Right renal cortex interstitium (tissue), 3 donors: ENCODE measurements at places on chromosomes 7 and 10. TPM values are rescaled to one million over a fixed set of nuclear protein-coding genes. Genes with fewer than 3 reads are reported as not detected.
A peak's percentile ranks its signal among the peaks of the same experiment; 100 is the strongest.

The ITGB1 gene
- polyA plus RNA-seq, result 642 TPM

DNA sequence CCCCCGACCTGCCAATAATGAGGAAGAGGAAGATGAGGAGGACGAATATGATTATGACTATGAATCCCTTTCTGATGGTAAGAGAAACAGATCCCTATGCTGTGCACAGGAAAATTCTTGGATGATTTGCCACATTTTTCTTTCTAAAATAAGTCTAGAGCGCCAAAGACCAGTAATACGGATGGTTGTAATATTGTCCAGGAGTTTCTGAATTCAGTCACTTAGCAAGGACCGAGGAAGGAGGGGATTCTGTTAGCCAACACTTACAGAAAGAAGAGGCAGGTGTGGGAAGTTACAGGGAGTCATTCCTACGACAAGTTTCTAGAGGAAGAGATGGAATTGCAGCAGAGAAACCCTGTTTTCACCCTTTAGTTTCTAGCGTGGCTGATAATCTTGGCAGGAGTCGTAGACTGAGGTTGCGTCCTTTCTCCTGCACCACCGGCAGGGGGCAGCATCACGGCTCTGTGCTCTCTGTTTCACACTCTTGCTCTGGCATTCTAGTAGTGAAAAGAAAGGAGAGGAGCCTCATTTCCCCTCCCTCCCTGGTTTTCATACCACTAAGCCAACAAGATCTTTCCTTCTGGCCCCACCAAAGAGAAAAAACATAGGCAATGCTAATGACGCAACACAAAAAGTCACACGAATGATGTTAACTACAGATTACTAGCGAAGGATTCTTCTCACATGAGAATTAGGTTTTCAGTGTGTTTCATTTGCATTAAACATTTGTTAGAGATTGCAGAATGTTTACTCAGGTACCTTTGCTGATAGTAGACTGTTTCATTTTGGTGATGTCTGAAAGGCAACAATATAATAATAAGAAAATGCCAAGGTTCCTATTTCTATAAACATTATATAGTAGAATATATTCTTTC, 82.7 kb downstream of the NOC3L start:
- no peak for DNase-seq

DNA sequence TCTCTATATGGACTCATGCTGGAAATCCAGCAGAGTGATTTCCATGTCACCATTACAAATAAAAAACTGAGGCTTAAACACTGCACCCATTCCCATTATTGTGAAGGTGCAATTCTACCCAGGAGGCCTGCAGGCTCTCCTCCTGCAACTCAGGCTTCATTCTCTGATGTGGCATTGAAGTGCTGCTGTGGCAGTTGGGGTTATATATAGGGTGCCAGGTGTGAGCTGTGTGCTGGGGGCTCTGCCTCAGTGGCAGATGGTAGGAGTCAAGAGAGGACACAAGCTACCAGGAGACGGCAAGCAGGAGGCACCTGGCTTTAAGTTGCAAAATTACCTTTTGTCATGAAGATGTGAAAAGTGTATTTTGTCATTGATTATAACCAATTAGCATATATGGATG, 21.3 kb downstream of the ZNF107 start:
- DNase-seq, result no peak

DNA sequence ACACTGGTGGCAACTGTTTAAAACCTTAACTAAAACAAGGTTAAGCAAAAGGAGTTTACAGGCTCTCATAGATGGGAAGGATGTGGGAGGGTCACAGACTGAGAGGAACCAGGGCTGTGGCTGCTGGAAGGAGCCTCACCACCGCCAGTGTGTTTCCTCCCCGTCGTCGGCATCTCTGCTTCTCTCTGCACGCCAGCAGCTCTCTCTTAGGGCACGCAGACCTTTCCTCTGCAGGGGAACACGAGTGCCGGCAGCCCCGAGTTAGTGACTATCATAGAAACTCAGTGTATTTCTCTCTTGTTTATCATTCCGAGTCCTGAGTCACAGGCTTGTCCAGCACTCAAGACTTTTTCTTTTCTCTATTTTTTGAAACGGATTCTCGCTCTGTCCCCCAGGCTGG, 8.1 kb upstream of the SH2D4B start:
- DNase-seq, result no peak

GRCh38 chr7:66737667-66738066, 2.9 kb upstream of the RABGEF1 start:
- DNase-seq, result no peak

DNA sequence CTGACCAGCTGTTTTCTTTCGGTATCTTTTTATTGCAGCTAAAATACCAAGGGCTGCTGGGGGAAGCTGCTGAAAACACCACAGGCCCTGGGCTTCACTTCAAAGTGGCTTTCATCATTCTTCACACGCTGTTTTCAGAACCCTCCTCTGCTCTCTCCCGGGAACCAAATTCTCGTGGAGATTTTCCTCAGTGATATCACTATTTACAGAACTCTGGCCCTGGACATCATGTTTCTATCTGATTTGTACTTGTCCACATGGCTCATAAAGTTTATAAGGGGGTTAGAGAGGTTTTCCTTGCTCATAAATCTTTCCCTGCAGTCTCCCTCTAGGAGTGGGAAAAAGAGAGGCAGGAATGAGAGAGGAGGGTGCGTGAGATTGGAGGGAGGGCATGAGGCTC, 177.4 kb upstream of the NPVF start:
- DNase-seq, result peak; percentile 89

The HNRNPF gene
- 226 TPM for polyA plus RNA-seq

- DNase-seq, result no peak
Observed at GRCh38 chr10:126465771-126466170, 77.5 kb upstream of the ADAM12 start.

- DNase-seq, result no peak
Observed at GRCh38 chr7:118583641-118584040, 359.1 kb downstream of the ANKRD7 start.

The PNLIP gene
- not detected for polyA plus RNA-seq

GRCh38 chr10:58239561-58240169, 28.0 kb downstream of the IPMK start:
- DNase-seq, result no peak

The ITGB8 gene
- polyA plus RNA-seq, result 38.5 TPM

The HEPACAM2 gene
- 6.8 TPM for polyA plus RNA-seq

- no peak for DNase-seq
Observed at GRCh38 chr10:86652361-86653202, 1.8 kb upstream of the OPN4 start.

The CYREN gene
- polyA plus RNA-seq, result 60.9 TPM

The SLC12A9 gene
- 17.6 TPM for polyA plus RNA-seq

GRCh38 chr7:1432411-1433082, 26.7 kb downstream of the MICALL2 start:
- DNase-seq, result no peak

DNA sequence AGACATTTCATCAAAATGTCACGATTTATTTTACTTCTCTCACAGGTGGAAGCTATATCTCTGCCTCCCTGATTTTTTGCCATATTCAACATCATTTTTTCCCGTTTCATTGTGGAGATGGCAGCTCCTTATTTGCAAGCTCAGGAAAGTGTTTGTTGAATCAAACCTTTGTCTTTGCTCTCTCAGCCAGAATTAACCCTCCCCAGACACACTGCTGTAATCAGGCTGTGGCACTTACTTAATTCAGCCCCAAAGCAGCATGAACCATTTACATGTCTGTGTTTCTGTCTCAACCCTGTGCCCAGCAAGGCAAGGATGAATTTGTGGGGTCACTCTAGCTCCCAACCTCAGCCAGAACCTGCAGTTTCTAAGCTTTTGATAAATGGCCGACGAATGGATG, 397.2 kb downstream of the TCERG1L start:
- DNase-seq, result no peak

The TMEM273 gene
- 3.3 TPM for polyA plus RNA-seq

GRCh38 chr10:5442990-5443370, 30.6 kb downstream of the NET1 start:
- DNase-seq, result no peak

- DNase-seq, result no peak
Observed at GRCh38 chr7:3915337-3915878, 614.4 kb downstream of the SDK1 start.

The CYP26A1 gene
- polyA plus RNA-seq, result not detected

DNA sequence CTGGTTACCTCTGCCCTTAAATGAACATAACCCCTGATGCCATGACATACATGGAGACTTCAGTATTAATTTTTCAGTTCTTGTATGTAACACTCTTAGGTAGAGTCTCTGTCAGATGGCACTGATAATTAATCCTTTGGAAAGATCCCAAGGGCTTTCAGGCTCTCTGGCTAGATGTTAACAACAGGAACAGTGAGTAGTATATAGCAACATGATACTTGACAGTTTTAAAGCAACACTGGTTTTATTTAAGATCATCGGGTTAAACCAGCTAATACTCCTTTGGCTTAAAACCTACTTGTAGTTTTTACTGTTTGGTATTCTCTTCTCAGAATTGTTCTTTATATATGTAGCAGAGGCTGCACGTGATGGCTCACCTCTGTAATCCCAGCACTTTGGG, 27.3 kb downstream of the AHCYL2 start:
- DNase-seq, result no peak

DNA sequence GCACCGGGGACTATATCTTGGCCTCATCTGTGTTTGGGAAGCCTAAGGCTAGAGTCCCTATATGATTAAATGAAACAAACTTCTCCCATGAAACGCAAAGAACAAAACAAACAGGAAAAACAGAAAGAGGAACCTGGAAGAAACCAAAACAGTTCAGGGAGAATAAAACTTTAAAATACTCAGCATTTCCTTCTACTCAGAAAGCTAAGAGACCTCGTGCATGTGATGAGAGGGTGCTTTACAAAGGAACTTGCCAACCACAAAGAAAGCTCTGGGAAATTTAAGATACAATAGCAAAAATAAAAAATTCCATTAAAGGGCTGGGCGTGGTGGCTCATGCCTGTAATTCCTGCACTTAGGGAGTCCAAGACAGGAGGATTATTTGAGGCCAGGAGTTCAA, 6.9 kb downstream of the PILRA start:
- no peak for DNase-seq

- no peak for DNase-seq
Observed at GRCh38 chr10:47308775-47309174, 8.8 kb downstream of the GDF10 start.

GRCh38 chr7:17640730-17641377, 299.4 kb downstream of the SNX13 start:
- DNase-seq, result no peak

- no peak for DNase-seq
Observed at GRCh38 chr7:19798986-19799385, 25.6 kb upstream of the TMEM196 start.

- DNase-seq, result no peak
Observed at GRCh38 chr7:80643336-80643915, 5.0 kb downstream of the CD36 start.

DNA sequence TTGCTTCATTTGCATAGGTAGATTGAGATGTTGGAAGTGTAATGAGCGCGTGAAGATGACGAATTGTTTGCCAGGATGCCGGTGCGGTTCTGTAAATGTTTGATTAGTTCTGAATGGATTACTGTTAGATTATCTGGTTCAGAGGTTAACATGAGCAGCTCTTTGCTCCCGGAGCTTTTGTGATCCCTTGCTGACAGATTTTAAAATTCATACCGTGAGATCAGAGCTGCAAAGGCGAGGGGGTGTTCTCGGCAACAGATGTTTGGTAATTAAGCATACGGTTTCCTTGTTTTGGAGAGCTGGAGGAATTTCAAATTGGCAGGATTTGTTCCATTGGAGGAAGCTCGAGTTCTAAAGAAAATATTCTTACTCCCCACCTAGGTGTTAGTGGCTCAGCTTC, 237.8 kb upstream of the GPR26 start:
- DNase-seq, result no peak

The ANKRD30A gene
- not detected for polyA plus RNA-seq

The ASB10 gene
- not detected for polyA plus RNA-seq

DNA sequence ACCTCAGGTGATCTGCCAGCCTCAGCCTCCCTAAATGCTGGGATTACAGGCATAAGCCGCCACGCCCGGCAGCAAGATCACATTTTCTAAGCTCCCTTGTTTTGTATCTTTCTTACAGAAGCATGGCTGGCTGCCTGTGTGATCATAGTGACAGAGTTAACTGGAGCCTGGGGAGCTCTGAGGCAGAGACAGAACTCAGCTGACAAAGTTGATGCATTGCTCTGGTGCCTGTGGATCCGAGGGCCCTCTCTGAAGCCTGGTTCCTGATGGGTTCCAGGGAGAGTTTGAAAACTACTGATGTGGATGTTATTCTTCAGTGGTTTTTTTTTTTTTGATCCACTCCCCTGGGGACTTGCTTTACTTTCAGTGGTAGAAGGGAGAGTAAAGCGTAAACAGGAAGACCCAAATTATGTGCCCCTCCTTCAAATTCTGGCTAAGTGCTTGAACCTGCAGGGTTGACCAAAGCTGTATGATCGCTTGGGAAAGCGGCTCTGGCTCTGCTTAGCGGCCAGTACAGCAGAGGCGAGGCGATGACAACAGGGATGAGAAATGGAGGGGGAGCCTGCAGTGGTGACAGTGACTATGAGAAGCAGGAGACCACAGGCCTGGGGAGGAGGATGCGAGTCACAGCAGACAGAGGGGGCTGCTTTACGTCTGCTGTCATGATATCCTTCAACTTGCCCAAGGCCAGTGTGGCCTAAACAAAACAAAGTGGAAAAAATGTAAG, 6.8 kb upstream of the EFCAB10 start:
- no peak for DNase-seq

The ITGA8 gene
- polyA plus RNA-seq, result 47.9 TPM

DNA sequence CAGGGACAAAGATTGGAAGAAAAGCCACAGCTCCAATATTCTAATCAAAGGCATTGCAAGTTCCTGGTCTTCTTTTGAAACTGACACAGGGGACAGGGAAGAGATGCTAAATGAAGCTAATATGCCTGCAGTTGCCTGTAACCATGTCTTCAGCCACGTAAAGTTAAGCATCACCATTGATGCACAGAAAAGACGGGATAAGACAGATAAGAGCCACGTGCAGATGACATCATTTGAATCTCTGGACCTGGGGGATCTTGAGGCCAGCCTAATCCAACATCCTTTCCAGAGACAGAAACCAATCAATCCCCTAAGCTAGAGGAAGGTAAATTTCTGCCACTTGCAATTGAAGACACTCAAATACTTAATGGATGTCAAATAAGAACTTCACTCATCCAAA, 93.4 kb downstream of the PIP4K2A start:
- no peak for DNase-seq

The DKK1 gene
- polyA plus RNA-seq, result 38.6 TPM

GRCh38 chr10:87615856-87616255, 43.8 kb upstream of the PAPSS2 start:
- DNase-seq, result no peak

GRCh38 chr10:78516236-78516635, 482.6 kb downstream of the RPS24 start:
- DNase-seq, result no peak

The CC2D2B gene
- polyA plus RNA-seq, result 1.2 TPM

DNA sequence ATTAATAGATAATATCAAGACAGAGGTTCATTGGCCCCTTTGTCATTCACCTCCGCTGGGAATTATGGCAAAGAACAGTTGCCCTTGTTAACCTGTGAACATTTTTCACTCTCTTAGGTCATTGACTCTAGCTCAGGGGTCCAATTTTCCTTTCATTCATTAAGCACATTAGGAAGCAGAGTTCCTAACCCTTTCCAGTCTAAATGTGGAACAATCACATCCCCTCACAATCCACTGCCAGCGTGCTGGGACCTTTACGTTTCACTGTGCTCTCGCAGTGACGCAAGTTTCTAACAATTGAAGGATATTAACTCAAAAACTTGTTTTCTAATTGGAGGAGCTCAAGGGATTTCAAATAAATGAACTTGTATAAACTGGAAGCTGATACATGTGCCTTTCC, 79.3 kb upstream of the MEOX2 start:
- no peak for DNase-seq

- DNase-seq, result no peak
Observed at GRCh38 chr7:1620835-1621234, 49.2 kb upstream of the ELFN1 start.

- DNase-seq, result no peak
Observed at GRCh38 chr10:113232928-113233511, 283.0 kb downstream of the TCF7L2 start.

GRCh38 chr7:47340517-47340916, 241.4 kb downstream of the TNS3 start:
- no peak for DNase-seq
